ENCODE measurements at places on chromosomes 7 and 10.

DNA sequence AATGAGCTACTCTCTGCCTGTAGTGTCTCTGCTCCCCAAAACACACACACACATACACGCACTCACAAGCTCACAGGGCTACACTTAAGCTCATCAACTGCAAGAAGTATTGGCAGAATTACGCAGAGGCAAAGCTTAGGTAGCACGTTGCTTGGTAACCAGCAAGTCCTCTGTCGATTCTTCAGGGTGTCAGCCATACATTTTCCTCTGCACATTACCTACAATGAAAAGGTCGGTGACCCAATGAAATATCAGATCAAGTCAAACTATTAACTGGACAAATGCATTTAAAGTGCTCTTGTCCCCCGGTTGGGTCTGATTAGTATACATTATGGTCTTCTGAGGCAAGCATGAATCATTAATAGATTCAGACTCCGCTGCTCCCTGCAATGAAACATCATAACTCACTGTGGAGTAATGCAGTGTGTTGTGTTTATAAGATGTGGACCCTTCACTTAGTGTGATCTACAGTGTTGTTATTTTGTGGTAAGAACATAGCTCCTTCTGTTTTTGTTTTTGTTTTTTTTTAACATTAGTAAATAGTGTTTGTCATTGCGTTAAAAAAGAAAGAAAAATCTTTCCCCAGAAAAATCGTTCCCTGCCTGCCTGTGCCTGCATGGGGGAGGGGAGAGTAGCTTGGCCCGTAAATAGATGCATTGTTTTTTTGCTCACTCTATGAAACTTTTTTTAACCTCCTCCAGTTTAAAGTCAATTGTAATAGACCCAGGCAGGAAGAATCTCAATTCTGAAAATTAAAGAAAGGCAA is 325.5 kb downstream of the SFMBT2 start:
- DNase-seq: no peak

GRCh38 chr7:70700055-70700940 is 431.6 kb upstream of the GALNT17 start:
- no peak for DNase-seq

DNA sequence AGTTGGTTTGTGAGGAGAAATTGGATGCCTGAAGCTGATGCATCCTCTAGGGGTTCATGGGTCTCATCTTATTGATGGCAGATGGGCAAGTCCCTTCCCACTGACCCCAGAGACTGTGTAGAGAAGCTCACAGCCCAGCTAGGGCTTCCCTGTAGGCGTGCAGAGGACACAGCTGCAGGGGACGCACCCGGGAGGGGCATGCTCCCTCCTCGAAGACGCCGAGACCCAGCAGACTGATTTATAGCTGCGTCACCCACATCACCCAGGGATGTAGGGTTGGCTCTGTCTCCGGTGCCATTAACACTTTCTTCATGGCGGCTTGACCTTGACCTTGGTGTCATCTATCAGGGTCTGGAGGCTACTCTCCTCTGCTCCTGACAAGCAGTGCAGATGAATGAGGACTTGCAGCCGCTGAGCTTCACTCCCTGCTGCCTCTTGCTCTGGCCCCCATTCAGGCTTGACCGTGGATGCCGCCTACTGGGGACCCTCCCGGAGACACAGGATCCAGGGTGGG is 549.7 kb downstream of the TCERG1L start:
- no peak for DNase-seq

GRCh38 chr7:66910789-66911188 is 10.2 kb upstream of the TMEM248 start:
- no peak for DNase-seq

- DNase-seq: no peak
Measured at GRCh38 chr7:129862682-129863081, 90.1 kb downstream of the UBE2H start.

- DNase-seq: no peak
Measured at GRCh38 chr7:149156898-149157297, 9.6 kb downstream of the ZNF398 start.

DNA sequence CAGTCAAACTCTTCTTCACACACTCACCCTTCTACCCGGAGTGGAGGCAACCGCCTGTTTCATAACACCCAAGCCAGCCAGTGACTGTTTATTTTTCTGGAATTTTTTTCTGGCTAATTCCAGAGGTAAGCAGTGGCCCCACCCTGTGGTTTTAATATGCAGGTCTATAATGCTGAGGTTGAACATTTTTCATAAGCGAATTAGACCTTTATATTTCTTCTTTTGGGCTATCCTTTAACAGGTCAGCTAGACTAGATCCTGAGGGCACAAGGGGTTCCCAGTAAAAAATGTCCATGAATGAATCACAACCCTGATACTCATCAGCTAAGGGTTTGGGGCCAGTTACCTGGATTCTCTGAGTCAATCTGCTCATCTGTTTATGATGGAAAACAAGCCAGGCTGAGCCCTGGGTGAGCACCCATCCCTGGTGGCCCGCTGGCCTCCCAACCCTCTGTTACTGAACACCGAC is 76.2 kb downstream of the GRB10 start:
- no peak for DNase-seq

DNA sequence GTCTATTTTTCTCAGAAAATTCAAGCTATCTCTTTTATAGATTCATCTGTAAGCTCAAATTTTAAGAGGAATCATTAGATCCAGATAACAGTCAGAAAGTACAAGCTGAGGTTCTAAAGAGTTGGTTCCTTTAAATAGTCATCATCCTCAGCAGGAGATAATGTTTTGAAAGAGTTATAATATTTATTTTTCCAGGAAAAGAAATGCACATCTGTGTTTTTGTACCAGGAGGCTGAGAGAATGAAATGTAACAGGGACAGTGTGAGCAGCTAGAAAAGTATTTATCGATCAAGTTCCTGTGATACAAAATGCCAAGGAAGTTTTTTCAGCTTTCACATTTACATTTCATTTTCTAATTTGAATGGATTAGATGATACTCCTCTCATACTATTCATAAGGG is 120.2 kb upstream of the LRRTM3 start:
- DNase-seq: no peak

GRCh38 chr10:60525716-60526585 is 136.3 kb upstream of the ANK3 start:
- DNase-seq: no peak

- DNase-seq: peak; percentile 36
Measured at GRCh38 chr7:63041786-63042185, 956.9 kb upstream of the ZNF722 start.

DNA sequence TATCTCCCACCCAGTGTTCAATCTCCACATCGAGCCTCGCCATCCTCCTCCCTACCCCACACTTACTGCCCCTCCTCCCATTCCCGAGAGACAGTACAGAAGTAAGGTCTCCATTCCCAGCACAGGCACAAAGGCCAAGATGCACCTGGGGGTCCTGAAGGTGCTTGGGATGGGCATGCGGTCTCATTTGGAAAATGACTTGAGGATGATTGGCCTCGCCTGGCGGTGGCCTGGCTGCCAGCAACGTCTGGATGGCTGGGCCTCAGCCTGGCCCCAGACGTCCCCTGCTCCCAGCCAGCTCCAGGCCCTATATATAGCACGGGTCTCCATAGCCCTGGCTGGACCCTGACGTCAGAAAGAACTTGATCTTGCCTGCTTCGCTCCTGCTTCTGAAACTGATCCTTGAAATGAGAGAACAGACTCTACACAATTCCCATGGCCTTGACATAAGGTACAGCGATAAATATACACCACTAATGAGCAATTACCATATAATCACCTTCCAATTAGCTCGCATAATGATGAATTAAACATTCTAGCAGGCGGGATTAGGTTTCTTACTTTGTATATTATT is 11.8 kb downstream of the EMX2 start:
- DNase-seq: no peak

GRCh38 chr7:13742126-13742525 is 247.3 kb downstream of the ETV1 start:
- DNase-seq: no peak

- DNase-seq: no peak
Measured at GRCh38 chr7:91411060-91411459, 146.8 kb downstream of the FZD1 start.

DNA sequence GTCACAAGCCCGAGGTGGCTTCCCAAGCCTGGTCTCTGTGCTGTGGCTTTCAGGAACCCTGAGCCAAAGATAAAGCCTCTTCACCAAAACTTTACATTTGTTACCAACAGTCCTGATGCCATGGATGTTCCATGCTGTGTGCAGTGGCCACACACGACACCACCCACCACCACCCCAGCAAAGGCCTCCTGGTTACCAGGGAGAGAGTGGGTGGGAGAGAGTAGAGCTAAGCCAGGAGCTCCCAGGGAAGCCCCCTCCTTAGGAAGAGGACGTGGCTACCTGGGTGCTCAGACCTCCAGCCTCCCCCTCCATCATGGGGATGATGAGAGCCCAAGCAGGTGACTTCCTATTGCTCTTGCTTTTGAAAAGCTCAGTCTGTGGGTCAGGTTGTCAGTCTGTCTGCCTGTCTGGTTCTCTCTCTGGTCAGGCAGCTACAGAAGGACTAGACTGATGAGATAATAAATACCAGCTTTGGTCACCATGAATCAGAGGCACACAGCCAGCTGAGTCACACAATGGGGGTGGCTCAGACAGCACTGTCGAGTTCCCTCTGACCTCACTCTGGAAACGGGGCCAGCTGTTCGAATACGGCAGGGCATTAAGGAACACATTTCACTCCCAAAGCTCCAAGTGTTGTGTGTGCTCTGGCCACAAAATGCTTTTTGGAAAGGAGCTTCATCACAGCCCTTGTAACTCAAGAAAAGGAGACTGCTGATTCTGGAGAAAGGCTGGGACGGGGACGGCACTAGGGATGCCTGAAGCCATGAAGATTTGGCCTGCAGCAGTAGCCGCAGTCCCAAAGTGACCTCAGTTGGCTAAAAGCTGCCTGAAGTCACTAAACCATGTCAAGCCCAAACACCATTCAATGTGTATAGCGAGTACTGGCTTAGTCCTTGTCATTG is 166.0 kb downstream of the FANK1 start:
- peak; percentile 58 for DNase-seq
